Foreskin keratinocyte (primary cell): ENCODE measurements at places on chromosomes 4 and X. TPM values are rescaled to one million over a fixed set of nuclear protein-coding genes. Genes with fewer than 3 reads are reported as not detected.

DNA sequence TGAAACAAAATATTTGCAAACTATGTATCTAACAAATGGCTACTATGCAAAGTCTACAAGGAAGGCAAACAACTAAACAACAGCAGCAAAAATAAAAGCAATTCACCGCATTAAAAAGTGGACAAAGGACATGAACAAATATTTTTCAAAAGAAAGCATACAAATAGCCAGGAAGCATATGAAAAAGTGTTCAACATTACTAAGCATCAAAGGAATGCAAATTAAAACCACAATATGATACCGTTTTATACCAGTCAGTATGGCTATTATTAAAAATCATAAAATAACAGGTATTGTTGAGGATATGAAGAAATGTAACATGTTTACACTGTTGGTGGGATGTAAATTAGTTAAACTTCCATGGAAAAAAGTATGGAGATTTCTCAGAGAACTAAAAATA is 1106.7 kb downstream of the PDHA2 start:
- DNase-seq: no peak

- no peak for DNase-seq
Measured at GRCh38 chrX:66698273-66699204, 59.7 kb upstream of the EDA2R start.

The NAP1L2 gene
- total RNA-seq: 1.6 and 1.9 TPM in 2 replicates

DNA sequence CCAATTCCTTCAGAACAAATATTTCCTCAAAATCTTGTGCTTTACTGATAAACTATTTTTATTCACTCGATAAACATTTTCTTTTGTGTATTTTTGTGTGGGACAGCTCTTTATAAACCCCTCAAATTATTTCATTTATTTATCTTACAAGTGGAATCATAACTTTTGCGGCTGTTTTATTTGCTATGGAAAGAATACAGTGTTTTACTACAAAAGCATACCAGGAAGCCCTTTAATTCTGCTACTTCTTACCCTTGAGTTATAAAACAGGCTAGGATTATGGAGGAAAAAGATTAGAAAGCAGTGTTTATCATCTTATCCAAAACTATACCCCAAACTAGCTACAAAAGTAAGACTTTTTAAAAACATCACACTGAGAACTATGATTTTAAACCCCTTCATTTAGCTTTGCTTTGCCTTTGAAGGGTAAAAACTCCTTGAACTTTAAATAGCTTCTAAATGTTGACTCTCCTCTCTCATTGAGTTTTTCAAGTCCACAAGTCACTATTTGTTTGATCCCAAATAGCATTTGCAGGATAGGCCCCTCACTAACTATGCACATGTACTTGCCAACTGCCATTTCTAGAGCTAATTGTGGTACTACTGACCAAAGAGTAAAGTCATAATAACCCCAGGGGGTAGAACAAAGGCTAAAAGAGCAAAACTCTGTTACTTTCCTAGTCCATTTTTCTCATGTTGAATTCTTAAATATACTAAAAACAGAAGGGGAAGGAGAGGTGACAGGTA is 45.8 kb upstream of the SGMS2 start:
- DNase-seq: no peak

The NLGN3 gene
- total RNA-seq: 0.03 TPM in 1 of 2 replicates, not detected in the other

DNA sequence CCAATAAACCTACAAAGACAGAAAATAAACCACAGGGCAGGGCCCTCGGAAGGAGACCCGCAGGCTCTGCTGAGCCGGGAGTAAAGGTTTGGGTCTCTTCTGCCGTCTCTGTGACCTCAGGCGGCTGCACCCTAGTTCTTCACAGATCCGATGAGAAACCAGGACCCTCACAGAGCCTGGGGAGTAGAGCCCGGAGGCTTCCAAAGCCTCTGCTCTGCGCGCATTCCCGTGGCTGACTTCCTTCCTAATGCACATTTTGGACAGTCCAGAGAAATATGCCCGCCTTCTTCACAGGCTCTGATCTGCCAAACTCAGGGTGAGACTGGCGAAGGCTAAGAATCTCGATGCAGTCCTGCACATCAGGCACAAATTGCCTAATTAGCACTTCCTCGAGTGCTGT is 245.5 kb downstream of the EVC2 start:
- no peak for DNase-seq
